Activated CD4-positive, alpha-beta T cell treated with anti-CD3 and anti-CD28 coated beads, Interleukin-2, amount 50 U/mL, for 16 hours (primary cell): ENCODE measurements at places on chromosomes 11 and 22.

DNA sequence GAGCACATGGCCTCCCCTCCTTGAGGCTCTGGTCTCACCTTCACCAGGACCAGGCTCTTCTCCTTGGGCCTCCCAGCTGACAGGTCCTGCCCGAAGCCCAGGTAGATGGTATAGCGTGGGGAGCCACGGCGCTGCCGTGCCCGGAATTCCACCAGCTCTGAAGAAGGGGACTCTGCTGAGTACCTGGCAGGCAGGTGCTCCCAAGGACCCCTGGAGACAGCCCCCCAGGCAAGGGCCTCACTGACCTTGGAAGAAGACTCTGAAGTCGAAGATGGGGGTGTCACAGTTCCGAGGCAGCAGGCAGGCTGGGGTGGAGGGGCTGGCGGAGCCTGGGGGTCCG lies 2.8 kb downstream of the IRF7 start:
- no peak for DNase-seq

GRCh38 chr22:45903355-45904135 lies 73.4 kb downstream of the WNT7B start:
- no peak for DNase-seq

DNA sequence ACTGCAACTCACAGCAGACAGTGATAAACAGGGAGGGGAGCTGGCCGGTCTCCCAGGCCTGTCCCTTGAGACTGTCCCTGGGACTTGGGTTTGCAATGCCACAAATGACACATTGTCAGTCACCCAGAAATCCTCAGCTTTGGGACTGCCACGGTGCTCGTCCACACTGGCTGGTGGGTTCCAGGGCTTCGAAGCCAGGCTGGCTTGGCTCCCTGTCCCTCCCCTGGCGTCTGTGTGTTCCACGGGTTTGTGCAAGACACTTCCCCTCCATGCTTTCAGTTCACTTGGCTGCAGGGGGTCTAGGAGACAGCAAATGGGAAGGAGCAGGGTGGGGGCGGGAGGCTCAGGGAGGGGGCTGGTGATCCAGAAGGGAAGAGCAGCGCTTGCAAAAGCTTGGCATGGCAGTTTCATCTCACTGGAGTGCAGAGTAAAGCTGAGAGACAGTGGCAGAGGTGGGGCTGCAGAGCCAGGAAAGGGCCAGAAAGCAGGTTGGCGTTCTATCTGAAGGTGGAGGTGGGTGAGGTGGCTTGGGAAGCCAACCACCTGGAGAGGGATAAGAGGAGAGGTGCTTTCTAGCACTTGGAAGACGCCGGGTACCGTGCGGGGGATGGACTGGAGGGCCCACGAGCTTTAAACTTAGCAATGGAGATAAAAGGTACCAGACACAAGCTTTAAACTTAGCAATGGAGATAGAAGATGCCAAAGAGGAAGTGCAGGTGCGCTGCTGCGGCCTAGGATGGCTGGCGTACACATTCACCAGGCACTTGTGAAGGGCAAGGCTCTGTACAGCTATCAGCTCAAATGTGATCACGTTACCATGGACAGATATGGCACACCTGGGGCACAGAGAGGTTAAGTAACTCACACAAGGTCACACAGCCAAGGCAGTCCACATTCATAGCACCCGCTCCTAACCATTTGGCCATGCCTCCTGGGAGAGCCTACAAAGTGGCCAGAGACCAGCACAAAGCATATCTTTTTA lies 86.4 kb upstream of the SHISAL1 start:
- DNase-seq: no peak

GRCh38 chr11:44978961-44979331 lies 28.3 kb upstream of the TP53I11 start:
- no peak for DNase-seq

GRCh38 chr11:73962101-73962705 lies 11.4 kb downstream of the DNAJB13 start:
- DNase-seq: no peak

DNA sequence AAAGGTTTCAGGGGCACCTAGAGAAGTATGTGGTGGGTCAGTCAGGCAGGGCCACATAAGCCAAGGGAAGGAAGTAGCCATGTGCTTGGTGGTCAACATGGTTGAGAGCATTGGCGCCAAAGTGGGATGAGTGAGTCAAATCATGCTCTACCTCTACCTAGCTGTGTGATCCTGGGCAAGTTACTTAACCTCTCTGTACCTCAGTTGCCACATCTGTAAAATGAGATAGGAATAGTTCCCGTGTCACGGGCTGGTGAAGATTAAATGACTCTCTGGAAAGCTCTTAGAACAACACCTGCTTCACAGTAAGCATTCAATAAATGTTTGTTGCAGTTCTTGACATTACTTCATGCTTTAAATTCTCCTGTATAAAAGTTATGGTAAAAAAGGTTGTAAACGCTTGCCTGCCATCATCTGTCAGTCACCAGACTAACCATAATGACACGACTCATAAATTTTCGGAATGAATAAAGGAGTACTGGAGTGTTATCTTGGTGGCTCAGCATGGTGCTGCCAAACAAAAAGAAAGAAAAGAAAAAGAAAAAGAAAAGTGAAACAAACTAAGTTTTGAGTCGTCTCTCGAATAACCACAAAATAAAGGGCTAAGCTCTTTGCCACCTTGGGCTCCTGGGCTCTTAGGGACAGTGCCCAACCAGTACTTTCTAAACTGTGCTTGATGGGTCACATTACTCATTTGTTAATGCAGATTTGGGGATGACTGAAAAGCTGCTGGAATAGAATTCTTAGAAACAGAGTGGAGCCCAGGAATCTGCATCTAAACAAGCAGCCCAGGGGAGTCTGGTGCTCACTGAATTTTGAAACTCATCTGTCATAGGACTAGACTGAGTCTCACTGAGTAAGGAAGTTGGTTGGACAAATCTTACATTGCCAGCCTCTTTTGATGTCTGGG lies 107.6 kb downstream of the LDLRAD3 start:
- no peak for DNase-seq

- no peak for DNase-seq
These were observed 141.0 kb downstream of the MSANTD4 start for GRCh38 chr11:105881027-105881426.

- no peak for DNase-seq
These were observed 17.2 kb downstream of the IFITM10 start for GRCh38 chr11:1733009-1733715.

- DNase-seq: no peak
These were observed 8.4 kb downstream of the P2RY2 start for GRCh38 chr11:73226297-73227006.

DNA sequence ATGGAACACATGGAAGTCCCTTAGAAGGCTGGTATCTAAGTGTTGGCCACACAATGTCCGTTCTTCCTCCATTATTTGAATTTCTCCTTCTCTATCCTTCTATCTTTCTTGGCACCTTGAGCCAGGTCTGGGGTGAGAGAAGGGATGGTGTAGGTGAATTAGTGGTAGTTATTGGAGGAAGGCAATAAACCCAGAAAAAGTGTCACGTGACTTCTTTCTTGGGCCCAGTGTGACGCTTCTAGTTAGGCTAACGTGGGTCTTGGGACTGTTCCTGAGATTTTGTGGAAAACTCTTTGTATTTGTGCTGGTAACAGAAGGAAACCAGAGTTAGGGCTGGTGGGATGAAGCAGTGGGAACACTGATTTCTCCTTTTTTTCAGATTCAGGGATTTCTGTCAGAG lies 53.1 kb upstream of the ELF5 start:
- no peak for DNase-seq

DNA sequence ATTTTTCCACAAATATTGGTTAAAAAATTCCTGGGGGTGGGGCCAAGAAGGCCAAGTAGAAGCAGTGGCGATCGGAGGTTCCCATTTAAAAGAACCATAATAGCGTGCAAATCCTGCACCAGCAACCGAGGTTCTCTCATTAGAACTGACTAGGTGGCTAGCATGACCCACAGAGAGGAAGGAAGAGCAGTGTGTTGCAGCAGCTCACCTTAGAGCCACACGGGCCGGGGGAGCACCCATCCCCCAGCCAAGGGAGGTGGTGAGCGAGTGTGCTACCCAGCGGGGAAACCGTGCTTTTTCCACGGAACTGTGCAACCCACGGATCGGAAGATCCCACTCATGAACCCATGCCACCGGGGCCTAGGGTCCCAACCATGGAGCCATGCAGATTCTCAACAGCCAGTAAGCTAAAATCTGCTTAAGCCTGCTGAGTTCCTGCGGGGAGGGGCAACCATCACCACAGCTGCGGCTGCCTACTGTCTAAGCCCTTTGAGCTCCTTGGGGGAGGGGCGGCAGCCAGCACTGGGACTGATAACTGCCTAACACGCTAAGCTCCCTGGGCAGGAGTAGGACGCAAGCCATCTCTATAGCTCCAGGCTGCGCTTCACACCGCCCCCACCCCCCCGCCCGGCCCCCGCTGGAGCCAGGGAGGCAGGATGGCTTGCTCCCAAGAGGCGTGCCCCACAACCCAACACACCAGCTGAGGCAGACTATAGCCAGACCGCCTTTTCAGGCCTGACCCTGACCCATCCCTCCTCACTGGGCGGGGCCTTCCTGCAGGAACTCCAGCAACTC lies 21.0 kb upstream of the HTATIP2 start:
- no peak for DNase-seq

DNA sequence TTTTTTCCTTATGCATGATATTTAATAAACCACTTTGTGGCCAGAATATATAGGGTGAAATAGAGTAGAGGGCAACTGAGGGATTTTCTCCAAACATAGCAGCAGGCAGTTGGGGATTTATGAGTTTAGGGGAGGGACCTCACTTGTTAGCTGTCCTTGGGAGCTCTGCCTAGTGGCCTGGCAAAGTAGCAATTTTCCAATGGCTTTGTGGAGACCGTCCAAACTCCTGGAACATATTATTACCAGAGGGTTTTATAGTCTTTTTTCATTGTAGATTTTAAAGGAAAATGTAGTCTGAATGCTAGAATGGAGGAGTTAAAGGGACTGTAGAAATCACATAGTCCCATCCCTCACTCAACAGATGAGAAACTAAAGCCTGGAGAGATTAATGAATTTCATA lies 32.3 kb downstream of the AMOTL1 start:
- no peak for DNase-seq

DNA sequence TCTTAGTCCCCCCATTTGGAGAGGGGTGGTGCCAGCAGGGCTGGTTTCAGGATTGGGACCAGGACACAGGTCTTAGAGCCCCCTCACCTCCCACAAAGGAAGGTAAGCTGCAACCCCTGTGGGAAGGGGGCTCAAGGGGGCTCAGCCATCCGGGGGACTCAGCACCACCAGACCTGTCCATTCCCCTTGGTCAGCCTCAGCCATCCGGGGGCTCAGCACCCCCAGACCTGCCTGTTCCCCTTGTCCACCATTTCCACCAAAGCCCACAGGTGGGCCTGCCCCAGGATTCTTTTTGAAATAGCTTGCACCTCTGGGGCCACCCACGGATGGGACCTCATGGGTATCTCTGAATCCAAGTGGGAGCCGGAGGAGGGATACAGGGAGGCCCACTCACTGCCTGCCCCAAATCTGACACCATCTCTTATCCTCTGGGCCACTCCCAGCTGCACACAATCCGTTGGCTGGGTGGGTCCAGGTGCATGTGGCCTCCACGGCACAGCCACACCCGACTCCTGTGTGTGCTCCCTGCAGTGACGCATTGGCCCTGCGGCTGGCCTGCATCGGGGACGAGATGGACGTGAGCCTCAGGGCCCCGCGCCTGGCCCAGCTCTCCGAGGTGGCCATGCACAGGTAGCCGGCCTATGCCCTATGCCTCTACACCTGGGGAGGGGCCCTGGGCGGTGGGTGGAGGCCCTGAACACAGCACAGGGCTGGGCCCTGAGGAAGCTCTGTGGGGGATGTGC lies 15.9 kb downstream of the MCAT start:
- no peak for DNase-seq

DNA sequence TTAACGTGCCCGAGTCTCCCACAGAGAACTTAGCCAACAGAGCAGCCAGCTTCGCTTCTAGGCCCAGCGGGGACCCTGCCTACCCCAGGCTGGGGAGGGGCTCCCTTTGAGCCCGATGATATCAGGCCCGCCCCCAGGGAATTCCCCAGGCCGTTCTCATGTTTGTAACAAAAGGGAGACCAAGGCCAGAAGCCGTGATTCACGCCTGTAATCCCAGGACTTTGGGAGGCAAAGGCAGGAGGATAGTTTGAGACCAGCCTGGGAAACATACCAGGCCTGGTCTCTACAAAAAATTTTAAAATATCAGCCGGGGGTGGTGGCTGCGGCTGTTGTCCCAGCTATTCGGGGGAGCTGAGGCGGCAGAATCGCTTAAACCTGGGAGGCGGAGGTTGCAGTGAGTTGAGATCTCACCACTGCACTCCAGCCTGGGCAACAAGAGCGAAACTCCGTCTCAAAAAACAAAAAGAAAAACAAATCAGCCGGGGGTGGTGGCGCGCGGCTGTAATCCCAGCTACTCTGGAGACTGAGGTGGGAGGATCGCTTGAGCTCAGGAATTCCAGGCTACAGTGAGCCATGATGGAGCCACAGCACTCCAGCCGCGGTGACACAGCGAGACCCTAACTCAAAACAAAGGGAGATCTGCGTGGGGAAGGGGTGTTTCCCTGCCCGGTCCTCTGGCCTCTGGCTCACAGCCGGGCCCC lies 1.7 kb downstream of the DRD4 start:
- DNase-seq: no peak

GRCh38 chr11:3947061-3947460 lies 91.6 kb downstream of the STIM1 start:
- peak; percentile 90 for DNase-seq

DNA sequence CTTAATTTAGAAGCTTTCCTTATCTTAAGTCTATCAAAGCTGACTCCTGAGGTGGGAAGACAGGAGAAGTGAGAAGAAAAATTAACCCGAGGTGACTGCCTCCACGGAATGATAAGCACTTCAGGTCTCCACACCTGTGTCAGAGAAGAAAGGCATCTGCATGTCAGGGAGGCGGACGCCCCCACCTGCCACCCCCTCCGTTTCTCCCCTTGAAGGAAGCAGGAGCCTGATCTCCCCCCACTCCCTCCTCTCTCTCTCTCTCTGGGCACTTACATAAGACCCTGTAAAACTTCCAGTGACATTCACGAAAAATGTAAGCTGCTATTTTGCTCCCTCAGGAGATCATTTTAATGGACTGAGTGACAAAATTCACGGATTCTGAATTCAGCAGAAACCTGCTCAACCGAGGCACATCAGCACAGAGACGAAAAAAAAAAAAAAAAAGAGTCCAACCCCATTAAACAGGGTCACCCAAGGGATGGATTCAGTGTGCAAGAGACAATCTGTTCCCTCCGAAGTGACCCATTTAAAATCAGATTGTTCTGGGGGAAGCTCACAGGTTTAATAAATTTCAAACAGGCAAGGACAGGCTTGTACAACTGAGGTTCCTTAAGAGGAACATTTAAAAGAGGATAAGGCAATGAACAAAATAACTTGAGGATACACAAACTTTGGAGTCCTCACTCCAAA lies 1.5 kb downstream of the LARGE1 start:
- no peak for DNase-seq

- no peak for DNase-seq
These were observed 36.4 kb upstream of the LINC01488 start for GRCh38 chr11:69445131-69445470.

DNA sequence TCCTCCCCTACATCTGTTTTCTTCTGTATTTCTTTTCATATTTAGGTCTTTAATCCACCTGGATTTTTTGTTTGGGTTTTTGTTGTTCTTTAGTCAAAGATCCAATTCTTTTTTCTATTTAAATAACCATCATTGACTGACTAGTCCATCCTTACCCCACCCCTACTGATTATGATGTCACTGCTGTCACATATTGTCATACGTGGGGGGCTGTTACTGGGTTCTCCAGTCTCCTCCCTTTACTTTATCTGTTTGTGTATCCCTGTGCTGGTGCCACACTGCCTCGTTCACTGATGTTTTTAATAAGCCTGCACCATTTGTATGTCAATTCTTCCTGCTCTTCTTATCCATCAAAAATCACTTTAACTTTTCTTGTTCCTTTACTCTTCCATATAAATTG lies 6.9 kb upstream of the DCPS start:
- no peak for DNase-seq

GRCh38 chr11:79626135-79627075 lies 185.6 kb upstream of the TENM4 start:
- DNase-seq: peak; percentile 56

- DNase-seq: no peak
These were observed 17.6 kb downstream of the ANO1 start for GRCh38 chr11:70095541-70096252.
